Uterus (tissue), 4 donors: ENCODE measurements at places on chromosomes 7 and 10.

GRCh38 chr7:28301148-28301641 is 111.1 kb upstream of the CREB5 start:
- peak; percentile 59 for DNase-seq
- H3K36me3 ChIP-seq, result no peaks in the 10 kb centered on the region
- H3K4me3 ChIP-seq, result no peak overlapping the region
- H3K4me1 ChIP-seq, result no peaks in the 10 kb centered on the region

DNA sequence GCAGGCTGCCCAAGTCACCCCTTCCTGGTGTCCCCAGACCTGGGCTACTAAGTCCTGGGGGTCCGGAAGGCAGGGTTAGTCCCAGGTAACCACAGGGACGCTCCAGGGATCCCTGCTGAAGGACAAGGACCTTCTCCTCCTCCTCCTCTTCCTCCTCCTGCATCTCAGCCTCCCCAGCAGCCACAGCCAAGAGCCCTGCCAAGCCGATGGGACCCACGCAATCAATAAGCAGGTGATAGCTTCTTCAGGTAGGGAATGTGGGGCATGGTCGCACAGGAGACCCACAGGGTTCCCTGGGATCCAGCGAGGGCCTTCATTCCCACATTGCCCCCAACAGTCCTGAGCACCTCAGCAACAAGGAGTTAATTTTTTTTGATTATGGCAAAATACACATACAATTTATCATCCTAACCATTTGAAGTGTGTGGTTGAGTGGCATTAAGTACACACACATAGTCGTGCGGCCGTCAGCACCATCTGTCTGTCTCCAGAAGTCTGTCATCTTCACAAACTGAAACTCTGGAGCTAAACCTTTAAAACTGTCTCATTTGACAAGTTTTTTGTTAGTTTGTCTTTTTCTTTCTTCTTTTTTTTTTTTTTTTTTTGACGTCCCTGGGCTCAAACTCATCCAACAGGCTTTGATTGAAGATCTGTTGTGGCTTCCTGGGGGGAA is 12.1 kb downstream of the CRYGN start:
- peak overlapping the region; percentile 88 for H3K27ac ChIP-seq
- H3K27me3 ChIP-seq, result no peaks in the 10 kb centered on the region
- H3K4me1 ChIP-seq, result peaks cover 26% of the 10 kb centered on the region
- no peaks in the 10 kb centered on the region for H3K36me3 ChIP-seq

DNA sequence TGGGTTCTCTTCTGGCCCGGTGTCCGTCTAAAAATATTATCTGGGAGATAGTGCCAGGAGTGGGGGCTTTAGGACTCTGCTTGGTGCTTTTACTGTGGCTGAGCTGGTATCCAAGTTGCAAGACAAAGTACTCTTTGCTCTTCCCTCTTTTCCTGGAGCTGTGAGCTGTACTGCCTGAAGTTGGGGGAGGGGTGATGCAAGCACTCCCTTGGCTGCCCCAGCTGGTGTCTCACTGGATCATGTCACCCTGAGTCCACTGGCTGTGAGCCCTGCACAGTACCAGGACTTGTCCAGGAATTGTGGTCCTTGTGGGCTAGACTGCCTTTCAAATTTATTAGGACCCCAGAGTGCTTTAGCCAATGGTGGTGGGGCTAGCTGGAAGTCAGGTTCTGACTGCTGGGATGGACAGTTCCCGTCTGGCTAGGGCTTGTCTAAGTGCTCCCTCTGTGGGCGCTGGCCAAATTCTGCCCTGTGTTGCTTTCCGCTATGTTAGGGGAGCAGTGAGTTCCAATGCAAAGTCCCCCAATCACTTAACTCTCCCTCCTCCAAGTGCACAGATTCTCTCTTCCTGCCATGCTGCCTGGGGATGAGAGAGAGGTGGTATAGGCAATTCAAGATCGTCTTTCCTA is 13.1 kb downstream of the CC2D2B start:
- H3K27ac ChIP-seq, result no peak overlapping the region
- H3K27me3 ChIP-seq, result no peaks in the 10 kb centered on the region
- no peak for DNase-seq
- H3K4me1 ChIP-seq, result no peaks in the 10 kb centered on the region

- DNase-seq, result no peak
- no peaks in the 10 kb centered on the region for H3K36me3 ChIP-seq
- no peak overlapping the region for H3K4me3 ChIP-seq
- no peaks in the 10 kb centered on the region for H3K4me1 ChIP-seq
Measured at GRCh38 chr7:88437132-88437531, 130.4 kb upstream of the STEAP4 start.

GRCh38 chr10:4790045-4790444 is 36.0 kb upstream of the AKR1E2 start:
- peaks cover 3% of the 10 kb centered on the region for H3K27me3 ChIP-seq
- no peak overlapping the region for H3K4me3 ChIP-seq
- no peaks in the 10 kb centered on the region for H3K4me1 ChIP-seq

DNA sequence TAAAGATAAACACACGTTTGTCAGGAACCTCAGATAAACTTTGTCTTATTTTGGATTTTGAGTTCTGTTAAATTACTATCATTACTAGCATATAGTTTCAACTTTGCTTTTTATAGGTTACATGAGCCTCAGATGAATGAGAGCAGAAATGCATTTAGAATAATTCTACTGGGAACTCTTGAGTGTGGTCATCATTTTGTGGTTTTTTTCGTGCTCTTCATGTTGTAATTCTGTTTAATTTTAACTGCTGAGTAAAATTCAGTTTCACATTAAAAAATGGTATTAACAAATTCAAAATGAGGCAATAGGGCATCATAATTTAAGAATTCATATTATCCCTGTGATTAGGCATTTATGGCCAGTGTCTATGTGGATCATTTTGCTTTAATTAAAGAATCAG is 72.9 kb downstream of the GNAI1 start:
- no peaks in the 10 kb centered on the region for H3K27me3 ChIP-seq
- H3K4me3 ChIP-seq, result no peak overlapping the region
- DNase-seq, result no peak
- no peaks in the 10 kb centered on the region for H3K4me1 ChIP-seq
- H3K27ac ChIP-seq, result no peak overlapping the region

DNA sequence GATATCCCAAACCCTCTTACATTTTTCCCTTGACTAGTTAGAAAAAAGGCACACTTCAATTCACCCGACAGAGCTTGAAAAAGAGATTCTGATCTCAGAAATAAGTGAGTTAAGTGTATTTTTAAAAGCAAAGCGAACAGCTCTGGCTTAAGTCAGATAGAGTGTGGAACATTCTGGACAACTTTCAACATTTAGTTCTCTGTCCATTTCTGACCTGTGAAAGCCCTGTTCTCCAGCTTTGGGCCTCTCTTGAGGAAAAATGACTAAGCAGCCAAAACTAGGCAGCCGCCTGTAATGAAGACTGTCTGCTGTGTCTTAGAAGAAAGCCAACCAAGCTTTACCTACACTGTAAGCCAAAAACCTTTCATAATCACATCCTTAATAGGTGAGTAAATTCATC is 50.5 kb downstream of the CDK6 start:
- no peaks in the 10 kb centered on the region for H3K27me3 ChIP-seq
- H3K27ac ChIP-seq, result peak overlapping the region; percentile 30
- no peaks in the 10 kb centered on the region for H3K4me1 ChIP-seq
- DNase-seq, result no peak
- no peaks in the 10 kb centered on the region for H3K36me3 ChIP-seq

DNA sequence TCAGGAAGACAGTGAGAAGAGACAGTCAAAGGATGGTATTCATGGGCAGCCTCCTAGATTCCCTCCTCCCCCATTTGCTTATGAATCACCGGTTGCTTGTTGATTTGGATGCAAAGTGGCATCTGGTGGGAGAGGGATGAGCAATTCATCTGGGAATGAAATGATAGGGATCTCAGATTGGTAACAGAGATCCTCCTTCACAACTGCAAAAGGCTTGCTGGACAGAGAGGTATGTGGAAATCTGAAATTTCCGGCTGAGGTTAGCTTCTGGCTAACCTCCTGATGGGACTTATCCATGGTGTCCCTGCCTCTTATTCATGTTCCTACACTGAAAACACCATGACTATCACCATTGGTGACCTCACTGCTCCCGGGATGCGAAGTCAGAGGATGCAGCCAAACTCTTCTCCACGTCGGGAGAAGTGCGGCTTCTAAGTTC is 48.4 kb upstream of the PODXL start:
- H3K4me3 ChIP-seq, result no peak overlapping the region
- H3K36me3 ChIP-seq, result no peaks in the 10 kb centered on the region
- no peaks in the 10 kb centered on the region for H3K4me1 ChIP-seq
- no peak for DNase-seq
- no peaks in the 10 kb centered on the region for H3K27me3 ChIP-seq

- H3K4me3 ChIP-seq, result no peak overlapping the region
- no peaks in the 10 kb centered on the region for H3K36me3 ChIP-seq
- H3K27me3 ChIP-seq, result no peaks in the 10 kb centered on the region
- no peak for DNase-seq
- H3K4me1 ChIP-seq, result no peaks in the 10 kb centered on the region
Measured at GRCh38 chr7:139851770-139852481, 22.9 kb downstream of the TBXAS1 start.

GRCh38 chr10:36336315-36336714 is 694.2 kb upstream of the FZD8 start:
- no peak for DNase-seq
- H3K4me3 ChIP-seq, result no peak overlapping the region
- H3K27ac ChIP-seq, result no peak overlapping the region
- no peaks in the 10 kb centered on the region for H3K36me3 ChIP-seq
- H3K4me1 ChIP-seq, result no peaks in the 10 kb centered on the region
